ENCODE measurements at places on chromosomes 1 and 21. TPM values are rescaled to one million over a fixed set of nuclear protein-coding genes. Genes with fewer than 3 reads are reported as not detected.

DNA sequence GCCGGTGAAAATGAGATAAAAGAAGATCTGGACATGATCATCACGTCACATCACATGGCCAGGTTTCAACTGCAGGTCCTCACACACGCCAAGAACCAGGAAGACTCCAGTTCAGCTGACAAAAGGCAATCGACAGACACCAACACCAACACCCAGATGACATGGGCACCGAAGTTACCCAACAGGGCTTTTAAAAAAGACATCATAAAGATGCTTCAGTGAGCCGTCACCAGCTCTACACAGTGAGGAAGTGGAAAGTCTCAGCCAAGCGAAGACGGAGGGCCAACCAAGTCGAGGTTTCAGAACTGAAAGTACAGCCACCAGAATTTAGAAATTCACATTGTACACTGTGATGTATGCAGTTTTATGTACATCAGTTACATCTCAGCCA, 154.3 kb upstream of the COL6A1 start:
- no peak overlapping the region for H3K27ac ChIP-seq
- no peaks in the 10 kb centered on the region for H3K4me1 ChIP-seq
- no peaks in the 10 kb centered on the region for H3K36me3 ChIP-seq
- DNase-seq, result no peak
- H3K27me3 ChIP-seq, result peaks cover 20% of the 10 kb centered on the region

DNA sequence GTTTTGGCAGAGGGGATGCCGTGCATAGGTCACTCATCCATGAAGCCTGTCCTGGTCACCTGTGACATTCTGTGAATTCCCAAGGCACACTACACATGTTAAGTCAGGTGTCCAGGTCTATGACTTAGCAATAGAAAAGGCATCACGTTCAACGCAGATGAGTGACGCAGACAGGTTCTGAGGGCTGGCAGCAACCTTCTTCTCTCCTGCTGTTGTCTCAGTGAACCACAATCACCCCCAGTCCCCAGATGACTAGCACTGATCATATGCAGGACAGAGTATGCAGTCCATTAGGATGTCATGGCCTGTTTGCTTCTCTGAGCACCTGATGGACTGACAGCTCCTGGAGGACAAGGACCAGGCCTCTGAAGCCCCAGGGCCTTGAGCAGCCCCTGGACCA, 157.8 kb upstream of the KAZN start:
- H3K27ac ChIP-seq, result no peak overlapping the region
- H3K36me3 ChIP-seq, result no peaks in the 10 kb centered on the region
- no peak for DNase-seq
- no peak overlapping the region for H3K4me3 ChIP-seq
- H3K4me1 ChIP-seq, result no peaks in the 10 kb centered on the region
- H3K27me3 ChIP-seq, result peaks cover 9% of the 10 kb centered on the region

Gene S100A14
- total RNA-seq, result not detected

Gene OR6P1
- not detected for total RNA-seq

Gene NMNAT2
- total RNA-seq, result not detected
